ENCODE measurements at places on chromosomes 12 and 14.

- H3K27me3 ChIP-seq: peaks cover 13% of the 10 kb centered on the region
- no peak overlapping the region for H3K27ac ChIP-seq
- DNase-seq: peak; percentile 64
- no peak overlapping the region for H3K4me3 ChIP-seq
Measured at GRCh38 chr12:111024205-111024801, 103.9 kb upstream of the MYL2 start.

GRCh38 chr12:43206396-43206795 is 345.6 kb downstream of the ADAMTS20 start:
- H3K27ac ChIP-seq: no peak overlapping the region
- no peaks in the 10 kb centered on the region for H3K36me3 ChIP-seq
- H3K4me1 ChIP-seq: no peaks in the 10 kb centered on the region
- H3K27me3 ChIP-seq: no peaks in the 10 kb centered on the region

- no peaks in the 10 kb centered on the region for H3K4me1 ChIP-seq
- DNase-seq: no peak
- no peak overlapping the region for H3K27ac ChIP-seq
Measured at GRCh38 chr12:109258607-109259544, 50.2 kb downstream of the FOXN4 start.

DNA sequence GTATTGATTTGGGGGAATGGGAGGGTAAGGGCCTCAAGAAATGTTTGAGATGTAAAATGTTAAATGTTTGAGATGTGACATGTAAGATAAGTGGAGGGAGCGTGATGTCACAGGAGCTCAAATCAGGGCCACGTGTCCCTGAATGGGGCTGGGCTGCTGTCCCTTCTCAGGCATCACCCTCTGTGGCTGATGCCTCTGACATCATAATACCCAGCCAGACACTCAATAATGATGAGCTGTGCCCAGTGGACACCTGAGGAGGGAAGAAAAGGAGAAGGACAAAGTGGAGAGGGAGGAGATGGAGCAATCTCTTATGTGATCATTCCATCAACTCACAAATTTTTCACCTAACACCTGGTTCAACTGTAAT is 120.8 kb downstream of the SAMD4A start:
- DNase-seq: no peak
- H3K36me3 ChIP-seq: no peaks in the 10 kb centered on the region
- no peak overlapping the region for H3K4me3 ChIP-seq

DNA sequence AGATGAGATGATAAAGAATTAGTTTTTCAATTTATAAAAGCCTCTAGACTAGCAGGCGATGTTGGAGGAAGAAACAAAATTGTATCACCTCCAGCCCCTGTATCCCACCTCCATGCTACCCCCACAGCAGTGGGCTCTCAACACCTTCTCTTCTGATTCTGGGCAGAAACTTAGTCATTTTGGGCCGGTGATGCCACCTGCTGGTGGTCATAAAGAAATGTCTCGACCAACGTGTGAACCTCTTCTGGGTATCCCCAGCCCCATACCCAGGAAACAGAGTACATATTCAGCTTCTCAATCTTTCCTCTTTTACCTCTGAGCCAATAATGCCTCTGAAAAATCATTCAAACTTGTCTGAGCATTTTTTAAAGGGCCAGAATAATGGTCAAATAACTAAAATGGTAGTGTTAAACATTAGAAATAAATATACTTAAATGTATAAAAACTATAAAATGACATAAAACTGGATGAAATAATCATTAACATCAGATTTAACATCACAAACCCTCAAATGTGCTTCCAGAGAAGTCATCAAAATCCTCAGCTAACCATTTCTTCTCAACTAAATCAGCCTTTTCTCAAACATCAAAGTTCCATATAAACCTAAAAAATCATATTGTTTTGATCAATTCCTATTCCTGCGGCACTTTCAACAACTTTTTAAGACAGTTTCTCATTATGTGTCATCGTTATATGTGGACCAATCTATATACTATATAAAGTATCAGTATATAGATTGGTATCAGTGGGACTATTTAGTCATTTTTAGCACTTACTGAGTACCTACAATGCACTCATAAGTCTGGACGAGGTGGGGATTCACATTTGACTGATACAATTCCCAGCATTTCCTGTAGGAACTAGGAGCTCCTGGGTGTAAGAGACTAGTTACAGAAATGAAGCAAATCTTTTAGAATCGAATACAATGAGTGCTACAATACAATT is 69.4 kb downstream of the ATXN2 start:
- no peaks in the 10 kb centered on the region for H3K27me3 ChIP-seq
- no peak overlapping the region for H3K4me3 ChIP-seq
- DNase-seq: peak; percentile 29
- H3K27ac ChIP-seq: no peak overlapping the region
- peaks cover 74% of the 10 kb centered on the region for H3K36me3 ChIP-seq

DNA sequence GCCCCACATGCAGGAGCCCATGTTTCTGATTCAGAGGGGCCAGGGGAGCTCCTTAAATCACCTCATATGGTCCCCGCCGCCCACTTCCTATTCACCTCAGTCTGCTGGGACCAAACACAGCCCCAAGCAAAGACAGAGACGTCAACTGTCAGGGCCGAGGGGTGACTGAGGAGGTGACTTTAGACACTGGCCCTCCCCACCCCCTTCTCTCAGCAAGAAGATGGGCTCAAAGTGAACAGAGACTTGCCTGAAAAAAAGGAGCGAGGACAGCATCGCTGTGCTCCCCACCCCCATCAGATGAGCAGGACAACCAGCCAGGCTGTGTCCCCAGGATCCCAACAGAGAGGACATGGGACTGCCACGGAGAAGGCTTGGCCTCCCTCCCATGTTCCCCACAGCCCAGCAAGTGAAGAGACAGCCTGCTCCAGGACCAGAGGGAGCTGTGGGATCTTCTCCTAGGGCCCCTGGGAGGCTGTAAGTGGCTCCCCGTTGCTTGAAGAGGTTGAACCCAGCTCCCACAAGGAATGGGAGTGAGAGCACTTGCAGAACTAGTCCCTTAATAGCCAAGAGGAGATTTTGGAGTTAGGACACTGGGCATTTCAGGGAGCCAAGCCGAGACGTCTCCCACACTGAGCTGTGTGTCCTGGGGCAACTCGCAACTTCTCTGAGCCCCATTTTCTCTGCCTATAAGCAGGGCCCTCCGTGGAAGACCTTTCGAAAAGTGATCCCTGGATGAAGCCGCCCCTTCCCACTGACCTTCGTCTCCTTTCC is 1.3 kb upstream of the KRT79 start:
- H3K27me3 ChIP-seq: peaks cover 12% of the 10 kb centered on the region
- no peak for DNase-seq
- no peak overlapping the region for H3K27ac ChIP-seq
- H3K4me3 ChIP-seq: no peak overlapping the region
- H3K4me1 ChIP-seq: no peaks in the 10 kb centered on the region

GRCh38 chr12:122981036-122981471 is 573 bp downstream of the ARL6IP4 start:
- H3K4me3 ChIP-seq: peak overlapping the region; percentile 94
- peaks cover 88% of the 10 kb centered on the region for H3K4me1 ChIP-seq
- H3K36me3 ChIP-seq: peaks cover 48% of the 10 kb centered on the region
- H3K27ac ChIP-seq: peak overlapping the region; percentile 90
- no peak for DNase-seq
- no peaks in the 10 kb centered on the region for H3K27me3 ChIP-seq

DNA sequence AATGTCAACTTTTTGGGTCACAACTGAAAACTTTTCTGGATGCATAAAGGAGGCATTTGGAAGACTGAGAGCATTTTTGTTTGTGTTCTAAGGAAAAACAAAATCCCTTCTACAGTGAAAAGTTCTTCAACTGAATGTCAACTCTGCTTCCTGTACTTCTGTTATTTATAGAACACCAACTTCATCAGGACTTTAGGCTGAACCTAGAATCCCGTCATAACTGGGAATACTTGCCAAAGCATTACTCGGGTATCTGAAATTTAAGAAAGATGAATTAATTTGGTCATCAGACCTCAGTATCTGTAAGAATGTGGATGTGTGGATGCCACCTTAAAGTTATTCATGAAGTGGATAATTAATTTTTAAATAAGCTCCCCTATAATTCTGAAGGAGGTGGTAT is 73.2 kb downstream of the FERMT2 start:
- peak; percentile 7 for DNase-seq
- no peaks in the 10 kb centered on the region for H3K4me1 ChIP-seq
- H3K36me3 ChIP-seq: peaks cover 11% of the 10 kb centered on the region
- H3K4me3 ChIP-seq: no peak overlapping the region
- H3K27ac ChIP-seq: no peak overlapping the region
- H3K27me3 ChIP-seq: no peaks in the 10 kb centered on the region

DNA sequence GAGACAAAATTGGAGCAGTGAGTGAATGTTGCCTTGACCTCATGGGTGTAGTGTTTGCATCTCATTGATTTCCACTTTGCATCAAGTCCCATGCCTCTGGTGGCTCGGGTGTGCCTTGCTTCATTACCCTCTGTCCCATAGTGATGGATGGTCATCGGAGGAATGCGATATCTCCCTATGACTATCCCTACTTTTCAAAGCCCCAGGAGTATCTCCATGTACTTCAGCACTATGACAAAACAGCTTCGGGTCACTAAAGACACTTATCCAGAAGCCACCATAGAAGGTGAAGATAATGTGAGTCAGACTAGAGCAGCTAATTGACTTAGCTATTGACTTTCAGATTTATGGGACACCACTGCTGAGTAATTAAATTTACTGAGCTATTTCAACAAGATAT is 355.1 kb upstream of the CCDC196 start:
- no peak overlapping the region for H3K4me3 ChIP-seq
- H3K36me3 ChIP-seq: no peaks in the 10 kb centered on the region
- no peak for DNase-seq
- H3K4me1 ChIP-seq: no peaks in the 10 kb centered on the region

DNA sequence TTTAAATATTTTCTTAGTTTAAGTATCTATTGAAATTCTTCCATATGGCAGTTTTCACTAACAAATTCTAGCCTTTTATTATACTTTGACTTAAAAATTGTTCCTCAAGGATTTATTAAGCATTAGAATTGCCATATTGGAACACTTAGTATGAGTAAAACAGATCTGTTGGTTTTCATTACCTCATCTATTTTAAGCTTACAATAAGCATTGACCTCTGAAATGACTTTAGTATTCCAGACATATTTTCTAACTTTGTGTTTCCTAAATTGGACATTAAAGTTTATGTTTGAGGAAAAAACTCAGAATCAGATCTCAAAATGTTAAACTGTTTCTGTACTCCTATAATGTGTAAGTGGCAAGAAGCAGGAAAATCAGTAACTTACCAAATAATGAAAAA is 48.4 kb downstream of the CSRP2 start:
- no peak for DNase-seq
- H3K27me3 ChIP-seq: no peaks in the 10 kb centered on the region
- no peak overlapping the region for H3K4me3 ChIP-seq
- no peaks in the 10 kb centered on the region for H3K4me1 ChIP-seq
- no peak overlapping the region for H3K27ac ChIP-seq

- H3K4me3 ChIP-seq: no peak overlapping the region
- no peak overlapping the region for H3K27ac ChIP-seq
- H3K4me1 ChIP-seq: peaks cover 62% of the 10 kb centered on the region
- no peaks in the 10 kb centered on the region for H3K27me3 ChIP-seq
- H3K36me3 ChIP-seq: no peaks in the 10 kb centered on the region
Measured at GRCh38 chr14:52060080-52060479, 8.8 kb downstream of the NID2 start.

DNA sequence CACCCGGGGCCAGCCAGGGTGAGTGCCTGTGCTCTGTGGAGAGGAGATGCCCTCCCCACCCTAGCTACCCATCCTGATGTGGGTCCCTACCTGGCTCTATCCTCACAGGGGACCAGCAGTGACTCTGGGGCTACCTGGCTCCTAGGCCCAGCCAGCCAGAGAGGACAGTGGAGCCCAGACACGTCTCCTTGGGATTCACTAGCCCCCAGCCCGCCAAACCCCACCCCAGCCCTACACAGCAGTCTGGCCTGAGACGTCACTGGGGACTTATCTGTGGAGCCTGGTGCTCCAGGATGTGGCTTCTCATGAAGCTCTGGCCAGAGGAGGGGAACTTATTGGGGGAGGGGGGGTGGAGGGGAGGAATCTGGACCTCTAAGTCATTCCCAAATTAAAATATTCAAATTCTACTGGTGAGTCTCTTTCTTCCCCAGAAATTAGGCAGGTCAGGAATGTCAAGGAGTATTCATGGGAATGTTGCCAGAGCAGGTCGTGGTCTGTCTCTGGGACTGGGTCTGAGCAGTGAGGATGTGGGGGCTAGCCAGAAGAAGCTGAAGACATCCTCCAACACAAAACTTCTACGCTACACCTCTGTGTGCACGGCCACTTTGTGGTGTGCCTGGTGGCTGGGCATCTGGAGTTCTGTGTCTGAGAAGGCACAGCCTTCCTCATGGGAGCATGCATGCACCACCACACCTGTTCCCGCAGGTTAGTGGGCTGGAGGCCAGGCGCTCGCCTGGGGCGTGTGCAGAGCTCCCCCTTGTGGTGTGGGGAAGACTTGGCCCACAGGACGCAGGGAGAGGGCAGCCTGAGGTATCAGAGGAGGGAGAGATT is 2.7 kb downstream of the CMTM5 start:
- no peaks in the 10 kb centered on the region for H3K4me1 ChIP-seq
- H3K36me3 ChIP-seq: no peaks in the 10 kb centered on the region
- H3K27ac ChIP-seq: no peak overlapping the region
- no peaks in the 10 kb centered on the region for H3K27me3 ChIP-seq

GRCh38 chr12:44286336-44286735 is 450.5 kb downstream of the TMEM117 start:
- no peak overlapping the region for H3K27ac ChIP-seq
- no peaks in the 10 kb centered on the region for H3K36me3 ChIP-seq
- no peak for DNase-seq
- no peak overlapping the region for H3K4me3 ChIP-seq

- H3K27ac ChIP-seq: peak overlapping the region; percentile 98
- H3K4me1 ChIP-seq: peaks cover 18% of the 10 kb centered on the region
Measured at GRCh38 chr12:9064815-9065606, 50.7 kb downstream of the A2M start.

DNA sequence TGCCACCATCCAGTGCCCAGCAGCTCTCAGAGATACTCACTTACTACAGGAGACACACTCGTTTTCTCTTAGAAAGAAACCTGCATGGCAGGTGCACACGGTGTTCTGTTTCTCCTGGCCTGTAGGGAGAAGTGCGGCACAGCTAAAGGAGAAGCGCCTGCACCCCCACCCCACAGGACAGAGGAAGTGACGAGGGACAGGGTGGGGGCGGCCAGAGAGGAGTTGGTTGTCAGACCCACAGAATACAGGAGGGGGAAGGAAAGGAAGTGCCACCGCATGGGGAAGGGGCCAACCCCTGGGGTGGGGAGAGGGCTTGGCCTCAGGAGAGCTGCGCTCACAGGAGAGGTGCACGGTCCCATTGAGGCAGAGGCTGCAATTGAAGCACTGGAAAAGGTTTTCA is 8.8 kb downstream of the TNFRSF1A start:
- H3K27ac ChIP-seq: peak overlapping the region; percentile 95
- H3K27me3 ChIP-seq: no peaks in the 10 kb centered on the region
- peaks cover 68% of the 10 kb centered on the region for H3K36me3 ChIP-seq
- no peak for DNase-seq
- H3K4me3 ChIP-seq: no peak overlapping the region

DNA sequence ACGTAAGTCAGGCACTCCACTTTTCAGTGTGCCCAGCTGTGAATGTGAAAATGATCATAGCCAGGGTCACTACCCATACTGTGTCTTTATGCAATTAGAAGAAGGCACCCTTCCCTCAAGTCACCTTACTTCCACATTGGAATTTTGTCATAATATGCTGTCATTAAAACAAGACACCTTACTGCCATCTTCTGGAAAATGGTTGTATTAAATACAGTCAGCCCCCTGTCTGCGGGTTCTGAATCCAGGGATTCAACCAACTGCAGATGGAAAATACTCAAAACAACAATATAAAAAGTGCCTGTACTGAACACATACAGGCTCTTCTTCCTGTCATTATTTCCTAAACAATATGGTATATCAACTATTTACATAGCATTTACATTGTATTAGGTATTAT is 70.2 kb upstream of the TBX5 start:
- no peak overlapping the region for H3K27ac ChIP-seq
- H3K4me1 ChIP-seq: peaks cover 13% of the 10 kb centered on the region
- peaks cover 45% of the 10 kb centered on the region for H3K27me3 ChIP-seq
- DNase-seq: peak; percentile 12
